T1000 (cell line): ENCODE measurements at places on chromosomes 2 and 18.

DNA sequence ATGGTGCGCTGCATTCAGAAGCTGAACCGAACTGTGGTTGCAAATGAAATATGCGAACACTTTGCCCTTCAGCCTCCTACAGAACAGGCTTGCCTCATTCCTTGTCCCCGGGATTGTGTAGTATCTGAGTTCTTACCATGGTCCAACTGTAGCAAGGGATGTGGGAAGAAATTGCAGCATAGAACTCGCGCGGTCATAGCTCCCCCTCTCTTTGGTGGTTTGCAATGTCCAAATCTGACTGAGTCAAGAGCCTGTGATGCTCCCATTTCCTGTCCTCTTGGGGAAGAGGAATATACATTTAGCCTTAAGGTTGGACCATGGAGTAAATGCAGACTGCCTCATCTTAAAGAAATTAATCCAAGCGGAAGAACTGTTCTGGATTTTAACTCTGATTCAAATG lies 291.4 kb downstream of the THSD7B start:
- no peak for DNase-seq

- DNase-seq, result peak; percentile 3
Measured at GRCh38 chr2:101038455-101039255, 36.6 kb downstream of the RPL31 start.

DNA sequence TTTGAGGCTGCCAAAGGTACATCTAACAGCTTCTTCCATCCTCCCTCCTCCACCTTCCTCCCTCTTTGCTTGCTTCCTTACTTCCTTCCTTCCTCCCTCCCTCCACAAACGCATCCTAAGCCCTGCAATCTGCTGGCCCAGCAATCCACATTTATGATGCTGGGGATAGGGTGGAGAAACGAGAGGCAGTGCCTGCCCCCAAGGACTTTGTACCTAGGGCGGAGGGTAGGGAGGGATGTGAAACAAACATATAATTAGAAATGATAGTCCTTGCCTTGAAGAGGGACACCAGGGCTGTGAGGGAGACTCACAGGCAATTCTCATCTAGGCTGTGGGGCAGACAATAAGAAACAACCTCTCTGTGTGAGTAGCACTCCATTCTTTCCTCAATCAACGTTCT lies 188.3 kb downstream of the ANKRD30B start:
- no peak for DNase-seq

DNA sequence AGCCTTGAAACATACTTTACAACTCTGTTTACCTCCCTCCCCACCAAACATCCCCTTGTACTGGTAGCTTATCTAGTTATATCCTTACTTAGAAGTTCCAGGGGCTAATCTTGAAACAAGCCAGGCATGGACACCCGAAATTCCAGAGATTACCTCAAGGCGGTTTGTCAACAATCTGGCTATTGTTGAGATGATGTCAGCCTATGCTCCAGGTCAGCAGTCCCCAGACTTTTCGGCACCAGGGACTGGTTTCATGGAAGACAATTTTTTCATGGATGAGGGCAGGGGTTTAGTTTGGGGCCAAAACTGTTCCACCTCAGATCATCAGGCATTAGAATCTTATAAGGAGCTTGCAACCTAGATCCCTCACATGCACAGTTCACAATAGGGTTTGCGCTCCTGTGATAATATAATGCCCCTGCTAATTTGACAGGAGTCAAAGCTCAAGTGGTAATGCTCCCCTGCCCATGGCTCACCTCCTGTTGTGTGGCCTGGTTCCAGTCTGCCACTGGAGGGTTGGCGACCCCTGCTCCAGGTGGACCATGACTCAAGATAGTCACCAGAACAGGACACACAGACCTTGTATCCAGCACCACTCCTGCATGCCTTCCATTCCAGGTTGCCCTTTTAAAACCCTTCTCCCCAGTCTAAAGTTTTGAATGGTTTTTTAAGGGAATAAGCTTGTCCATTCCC lies 171.2 kb downstream of the SPAG16 start:
- DNase-seq, result no peak

DNA sequence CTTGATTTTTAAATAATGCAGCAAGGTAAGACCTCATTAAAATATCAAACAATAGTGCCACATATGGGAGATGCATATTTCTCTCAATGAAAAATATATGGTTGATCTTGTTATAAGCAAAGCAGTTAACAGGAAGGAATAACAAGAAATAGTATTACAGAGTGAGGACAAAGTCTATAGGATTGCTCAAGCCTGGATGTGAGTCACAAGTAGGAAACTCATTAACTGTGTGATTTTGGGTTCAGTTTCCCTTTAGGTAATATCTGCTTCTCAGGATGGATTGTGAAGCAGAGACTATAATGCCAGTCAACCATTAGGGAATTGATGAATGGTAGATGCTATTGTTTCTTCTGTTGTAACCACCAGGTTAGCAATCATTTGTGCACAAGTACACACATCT lies 42.9 kb upstream of the SPHKAP start:
- no peak for DNase-seq

DNA sequence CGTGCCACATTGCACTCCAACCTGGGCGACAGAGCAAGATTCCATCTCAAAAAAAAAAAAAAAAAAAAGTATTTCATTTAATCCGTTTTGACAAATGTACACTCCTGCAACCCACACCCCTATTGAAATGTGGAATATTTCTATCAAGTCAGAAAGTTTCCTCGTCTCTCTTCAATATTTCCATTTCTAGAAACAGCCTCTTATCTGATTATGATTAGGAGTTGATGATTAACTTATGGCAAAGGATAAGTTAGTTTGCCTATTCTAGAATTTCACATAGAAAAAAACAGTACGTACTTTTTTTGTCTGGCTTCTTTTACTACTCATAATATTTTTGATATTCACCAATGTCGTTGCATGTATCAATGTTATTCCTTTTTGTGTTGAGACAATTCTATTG lies 107.1 kb upstream of the DNMT3A start:
- no peak for DNase-seq

DNA sequence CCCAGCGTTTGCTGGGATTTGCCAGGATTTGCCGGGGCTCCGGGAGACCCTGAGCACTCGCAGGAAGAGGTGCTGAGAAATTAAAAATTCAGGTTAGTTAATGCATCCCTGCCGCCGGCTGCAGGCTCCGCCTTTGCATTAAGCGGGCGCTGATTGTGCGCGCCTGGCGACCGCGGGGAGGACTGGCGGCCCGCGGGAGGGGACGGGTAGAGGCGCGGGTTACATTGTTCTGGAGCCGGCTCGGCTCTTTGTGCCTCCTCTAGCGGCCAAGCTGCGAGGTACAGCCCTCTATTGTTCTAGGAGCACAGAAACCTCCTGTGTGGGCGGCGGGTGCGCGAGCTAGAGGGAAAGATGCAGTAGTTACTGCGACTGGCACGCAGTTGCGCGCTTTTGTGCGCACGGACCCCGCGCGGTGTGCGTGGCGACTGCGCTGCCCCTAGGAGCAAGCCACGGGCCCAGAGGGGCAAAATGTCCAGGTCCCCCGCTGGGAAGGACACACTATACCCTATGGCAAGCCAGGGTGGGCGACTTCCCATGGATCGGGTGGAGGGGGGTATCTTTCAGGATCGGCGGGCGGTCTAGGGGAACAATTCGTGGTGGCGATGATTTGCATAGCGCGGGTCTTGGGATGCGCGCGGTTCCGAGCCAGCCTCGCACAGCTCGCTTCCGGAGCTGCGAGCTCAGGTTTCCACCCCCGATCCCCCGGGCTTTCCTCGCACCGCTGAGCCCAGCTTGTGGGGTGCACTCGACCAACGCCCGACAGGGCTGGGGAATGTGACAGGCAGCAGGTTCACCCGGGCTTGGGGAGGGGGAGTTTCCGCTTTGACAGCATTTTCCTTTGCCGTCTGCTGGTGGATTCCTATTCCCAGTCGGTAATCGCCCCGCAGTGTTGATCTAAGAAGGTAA lies 2.8 kb downstream of the ONECUT2 start:
- DNase-seq, result no peak

DNA sequence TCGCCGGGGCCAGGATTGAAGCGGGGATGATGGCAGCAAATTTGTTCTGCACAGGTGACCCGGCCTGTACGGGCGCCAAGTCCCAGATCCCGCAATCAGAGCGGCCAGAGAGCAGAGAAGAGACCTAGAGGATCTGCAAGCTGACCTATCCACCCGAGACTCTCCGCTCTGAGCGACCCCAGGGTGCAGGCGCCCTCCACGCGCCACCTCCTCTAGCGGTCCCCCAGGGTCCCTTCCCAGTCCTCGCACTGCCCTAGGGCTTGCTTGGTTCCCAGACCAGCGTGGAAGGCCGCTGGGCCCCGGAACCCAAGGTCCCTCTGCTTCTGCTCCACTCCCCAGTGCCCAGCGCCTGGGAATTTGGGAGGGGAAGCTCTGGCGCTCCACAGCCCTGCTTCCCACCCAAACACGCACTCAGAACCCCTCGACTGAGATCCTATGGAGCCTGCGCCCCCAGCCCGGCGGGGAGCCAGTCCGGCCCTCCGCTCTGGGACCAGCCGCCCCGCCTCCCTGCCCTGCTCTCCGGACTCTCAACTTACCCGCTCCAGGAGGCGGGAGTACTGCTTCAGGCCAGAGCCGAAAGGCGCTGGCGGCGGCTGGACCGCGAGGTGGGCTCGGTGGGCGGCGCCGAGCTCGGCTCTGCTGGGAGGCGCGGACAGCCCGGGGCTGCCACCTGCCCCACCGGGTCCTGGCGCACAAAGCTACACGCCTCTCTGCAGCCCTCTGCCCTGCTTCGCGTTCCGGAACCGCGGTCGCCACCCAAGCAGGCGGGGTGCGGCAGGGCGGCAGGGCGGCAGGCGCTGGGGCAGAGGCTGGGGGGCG lies 3.0 kb upstream of the SIX3 start:
- no peak for DNase-seq

DNA sequence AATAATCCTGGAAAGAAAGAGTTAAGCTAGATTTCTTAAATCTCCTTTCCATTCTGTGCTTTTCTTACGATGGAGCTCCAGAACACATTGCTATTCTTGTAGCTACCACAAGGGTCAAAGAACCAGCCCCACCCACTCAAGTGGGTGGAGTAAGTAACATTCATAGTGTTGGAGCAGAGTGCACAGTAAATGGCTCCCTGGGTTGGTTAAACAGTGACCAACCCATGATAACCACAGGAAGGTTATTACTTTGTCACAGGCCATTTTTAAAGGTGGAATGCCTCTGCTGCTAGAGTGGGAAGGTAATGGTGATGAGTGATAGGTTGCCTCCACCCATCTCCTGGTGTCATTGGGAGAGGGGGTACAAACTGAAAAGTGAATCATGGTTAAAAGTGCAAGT lies 13.9 kb downstream of the ARPC2 start:
- DNase-seq, result no peak

DNA sequence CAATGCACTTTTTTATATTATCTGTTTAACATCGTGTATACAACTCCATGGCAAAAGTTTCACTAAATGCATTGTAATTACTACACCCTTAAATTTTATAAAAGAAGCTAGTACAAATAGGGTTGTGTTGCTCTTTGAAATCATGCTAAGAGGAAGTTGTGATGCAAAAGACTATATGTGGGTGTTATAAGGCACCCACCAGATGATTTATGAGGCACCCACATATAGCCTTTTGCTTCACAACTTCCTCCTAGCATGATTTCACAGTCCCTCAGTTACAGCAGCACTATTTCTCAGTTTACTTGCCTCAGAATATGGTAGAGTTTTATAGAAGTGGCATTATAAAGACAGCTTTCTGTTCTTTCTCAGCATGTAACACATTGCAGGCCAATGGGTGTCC lies 277.3 kb upstream of the DOK6 start:
- no peak for DNase-seq

DNA sequence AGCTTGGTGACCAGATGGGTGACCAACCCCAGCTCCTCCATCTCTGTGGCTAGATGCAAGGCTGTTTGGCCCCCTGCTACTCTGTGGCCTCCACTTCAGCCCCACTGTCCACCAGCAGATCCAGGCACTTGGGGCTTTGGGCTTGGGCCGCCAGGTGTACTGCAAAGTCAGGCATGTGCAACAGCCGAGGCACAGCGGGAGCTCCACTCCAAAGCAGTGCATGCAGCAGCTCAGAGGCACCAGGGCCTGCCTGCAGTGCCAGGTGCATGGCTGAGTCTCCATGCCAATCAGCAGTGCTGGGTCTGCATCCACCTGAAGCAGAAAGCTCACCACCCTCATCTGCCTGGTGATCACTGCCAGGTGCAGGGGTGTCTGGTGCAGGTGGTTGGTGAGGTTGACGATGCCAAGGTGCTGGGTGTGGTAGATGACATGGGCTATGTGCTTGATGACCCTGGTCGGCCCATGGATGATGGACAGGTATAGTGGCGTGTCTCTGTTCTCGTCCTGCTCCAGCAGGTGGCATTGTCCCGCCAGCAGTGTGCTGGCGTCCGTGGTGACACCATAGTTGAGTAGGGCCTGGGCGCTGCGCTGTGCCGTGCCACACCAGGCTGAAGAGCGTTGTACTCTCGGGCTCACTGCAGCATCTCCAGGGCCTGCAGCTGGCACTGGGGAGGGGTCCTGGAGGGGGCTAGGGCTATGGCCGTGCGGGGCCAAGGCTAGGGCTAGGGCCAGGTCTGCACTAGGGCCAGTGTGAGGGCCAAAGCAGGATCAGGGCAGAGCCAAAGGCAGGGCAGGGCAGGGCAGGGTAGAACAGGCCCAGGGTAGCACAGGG lies 1.0 kb upstream of the ANKRD62 start:
- no peak for DNase-seq

GRCh38 chr18:6920099-6920955 lies 190.8 kb downstream of the ARHGAP28 start:
- no peak for DNase-seq

DNA sequence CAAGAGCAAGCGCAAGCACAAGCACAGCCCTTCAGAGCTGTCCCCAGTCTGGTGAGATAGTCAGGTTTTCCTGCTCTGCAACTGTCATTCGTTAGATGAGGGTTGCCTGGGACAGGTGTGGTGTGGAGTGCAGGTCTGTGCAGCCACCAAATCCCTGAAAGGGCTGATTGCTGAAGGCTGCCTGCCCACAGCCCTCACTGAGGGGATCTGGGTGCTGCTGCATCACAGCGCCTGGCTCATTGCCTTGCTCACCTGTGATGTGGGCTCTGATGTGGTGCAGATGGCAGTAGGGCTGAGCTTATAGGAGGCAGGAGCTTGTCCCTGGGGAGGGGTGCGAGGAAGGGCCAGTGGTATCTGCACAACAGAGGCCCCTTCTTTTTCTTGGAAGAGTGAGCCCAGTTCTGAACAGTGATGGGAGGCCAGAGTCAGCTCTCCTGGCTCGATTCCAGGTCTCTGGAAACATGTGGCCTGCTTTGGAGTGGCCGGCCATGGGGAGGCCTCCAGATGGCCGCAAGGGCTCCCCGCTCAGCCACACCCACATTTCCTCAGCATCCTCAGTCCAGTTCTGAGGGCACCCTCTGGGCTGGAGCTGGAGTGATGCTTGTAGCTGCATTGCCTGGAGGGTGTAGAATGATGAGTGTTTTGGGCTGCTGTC lies 11.4 kb downstream of the UBE2F start:
- DNase-seq, result no peak

DNA sequence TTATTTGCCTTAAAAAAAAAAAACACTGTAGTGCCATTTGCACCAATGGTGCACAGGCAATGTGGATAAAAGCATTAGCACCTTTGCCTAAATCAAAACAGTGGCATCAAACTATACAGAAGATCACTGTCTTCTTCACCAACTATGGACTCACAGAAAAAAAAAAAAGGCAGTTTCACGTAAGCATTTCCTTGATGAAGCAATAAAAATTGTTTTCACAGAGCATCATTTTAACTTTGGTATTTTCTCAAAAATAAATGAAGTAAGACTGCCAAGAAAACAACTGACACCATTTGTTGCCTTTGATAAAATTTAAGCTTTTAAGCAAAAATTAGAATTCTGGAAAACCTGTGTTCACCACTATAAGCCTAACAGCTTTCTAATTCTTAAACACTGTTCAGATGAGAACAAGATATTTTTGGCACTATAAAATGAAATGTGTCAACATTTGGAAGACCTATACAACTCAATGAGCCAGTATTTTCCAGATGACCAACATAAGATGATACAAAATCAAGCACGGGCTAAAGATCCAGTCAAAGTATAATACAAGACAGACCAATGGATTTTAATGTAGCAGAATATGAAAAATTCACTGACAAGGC lies 21.1 kb downstream of the METTL8 start:
- no peak for DNase-seq
